Anterior cingulate cortex (tissue), 58 donors: ENCODE measurements at places on chromosomes 7 and 10.

GRCh38 chr10:2858452-2858851, 208.9 kb upstream of the PFKP start:
- DNase-seq = no peak

GRCh38 chr10:3528823-3529403, 256.1 kb downstream of the KLF6 start:
- no peak for DNase-seq

GRCh38 chr7:102434039-102434486, 688 bp downstream of the ORAI2 start:
- no peak for DNase-seq

GRCh38 chr10:32123021-32123420, 66.8 kb upstream of the KIF5B start:
- DNase-seq = no peak

GRCh38 chr7:142228537-142229104, 29.2 kb downstream of the PRSS58 start:
- no peak for DNase-seq

DNA sequence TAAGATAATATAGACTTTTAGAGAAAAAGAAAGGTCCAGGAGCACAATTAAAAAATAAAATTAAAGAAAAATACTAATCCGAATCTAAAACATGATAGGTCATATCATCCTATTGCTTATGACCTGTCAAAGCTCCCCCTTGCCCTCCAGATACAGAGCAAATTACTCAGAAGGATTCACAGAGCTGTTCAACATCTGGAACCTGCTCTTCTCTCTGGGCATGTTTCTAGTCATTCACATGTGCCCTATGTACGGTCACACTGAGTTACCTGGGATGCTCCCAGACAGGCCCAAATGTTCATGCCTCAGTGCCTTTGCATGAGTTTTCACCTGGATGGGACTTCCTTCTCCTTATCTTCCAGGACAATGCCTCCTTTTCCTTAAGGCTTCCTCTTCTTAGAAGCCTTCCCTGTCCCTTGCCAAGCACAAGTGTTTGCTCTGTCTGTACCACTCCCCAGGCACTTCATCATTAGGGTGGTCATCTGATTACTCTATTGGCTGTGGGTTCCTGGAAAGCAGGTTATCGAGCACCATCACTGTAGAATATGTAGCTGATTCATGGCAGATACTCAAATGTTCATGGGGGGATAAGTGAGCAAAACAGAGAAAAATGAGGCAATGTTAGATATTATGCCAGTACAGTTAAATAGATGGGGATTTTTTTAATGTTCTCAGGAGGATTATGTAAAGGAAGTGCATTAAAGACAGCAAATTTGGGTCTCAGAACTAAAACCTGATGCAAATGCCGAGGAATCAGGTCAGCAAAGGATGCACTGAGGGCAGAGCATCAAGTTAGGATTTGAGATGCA, 12.0 kb upstream of the AOAH start:
- no peak for DNase-seq

DNA sequence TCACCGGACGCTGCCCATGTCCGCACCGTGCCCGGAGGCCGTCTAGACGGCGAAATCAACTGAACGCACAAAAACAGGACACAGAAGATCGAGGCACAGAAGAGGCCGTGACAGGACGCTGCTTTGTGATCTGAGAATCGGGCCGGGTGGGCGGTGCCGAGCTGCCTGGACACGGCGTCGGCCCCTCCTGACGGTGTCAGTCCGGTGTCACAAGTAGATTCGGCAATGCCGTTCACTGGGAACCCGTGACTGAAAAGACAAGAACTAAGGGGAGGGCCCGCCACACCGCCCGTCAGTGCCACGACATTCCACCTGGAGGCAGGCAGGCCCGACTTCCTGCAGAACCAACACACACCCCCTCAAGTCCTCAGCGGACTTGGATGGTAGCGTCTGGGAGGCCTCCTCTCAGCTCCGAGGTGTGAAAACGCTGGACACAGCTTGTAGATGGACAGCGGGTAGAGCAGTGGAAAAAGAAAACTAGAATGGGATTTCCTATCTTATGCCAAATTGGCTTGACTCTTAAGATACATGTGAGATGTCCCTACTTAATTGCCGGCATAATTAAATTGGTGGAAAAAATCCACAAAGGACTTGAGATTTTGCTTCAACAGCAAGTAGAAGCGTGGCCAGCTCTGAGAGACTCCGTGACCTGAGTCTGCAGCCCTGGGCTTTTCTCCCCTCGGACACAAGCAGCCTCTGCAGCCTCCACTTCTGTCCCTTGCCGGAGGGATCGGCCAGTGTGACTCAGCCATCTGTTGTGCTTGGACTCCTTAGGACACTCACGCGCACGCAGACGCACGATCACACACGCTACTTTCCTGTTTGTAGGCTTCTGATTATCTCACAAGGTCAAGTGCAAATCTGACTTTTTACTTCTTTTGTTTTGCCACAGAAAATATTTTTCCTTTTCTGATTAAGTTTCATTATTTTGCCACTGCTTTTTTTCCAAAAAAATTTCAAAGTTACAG, 269.0 kb downstream of the DIP2C start:
- DNase-seq = no peak

GRCh38 chr10:93893646-93894515, at the start of gene SLC35G1:
TSS of gene SLC35G1 (plus strand) at chr10:93893978. CDS start at chr10:93894034, 56 bp downstream.
- peak; percentile 60 for DNase-seq

DNA sequence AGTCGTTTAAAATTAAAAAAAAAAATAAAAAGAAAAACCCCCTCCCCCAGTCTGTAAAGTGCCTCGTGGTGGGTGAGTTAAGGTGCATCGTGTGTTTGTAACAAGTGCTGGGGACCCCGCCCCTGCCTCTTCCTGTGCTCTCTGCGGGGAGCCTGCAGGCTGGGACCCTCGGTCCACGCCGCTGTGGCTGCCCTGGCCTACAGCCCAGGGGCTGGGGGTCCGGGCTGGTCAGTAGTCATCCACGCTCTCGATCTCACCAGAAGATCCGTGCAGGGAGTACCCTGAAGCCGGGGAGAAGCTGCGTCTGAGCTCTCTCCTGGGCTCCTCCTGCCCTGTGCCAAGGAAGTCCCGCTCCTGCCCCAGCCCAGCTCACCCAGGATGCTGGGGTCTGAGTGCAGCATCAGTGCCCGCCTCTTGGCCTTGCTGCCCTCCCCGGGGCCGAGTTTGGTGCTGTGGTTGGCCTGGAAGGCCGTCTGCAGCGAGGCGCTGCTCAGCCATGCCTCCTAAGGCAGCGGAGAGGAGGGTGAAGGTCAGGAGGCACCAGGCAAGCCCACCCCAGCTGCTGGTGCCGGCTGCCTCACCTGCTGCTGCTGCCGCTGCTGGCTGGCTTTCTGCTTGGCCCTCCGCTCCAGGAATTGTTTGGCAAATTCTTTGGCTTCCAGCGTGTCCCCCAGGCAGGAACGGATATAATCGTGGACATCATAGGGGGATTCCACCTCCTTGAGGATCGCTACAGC, 8.1 kb downstream of the GNB2 start:
- DNase-seq = no peak

- DNase-seq = no peak
Measured at GRCh38 chr7:98396768-98397167, 4.1 kb downstream of the BAIAP2L1 start.

GRCh38 chr10:90885176-90885575, 13.4 kb downstream of the RPP30 start:
- DNase-seq = no peak

- peak; percentile 73 for DNase-seq
Measured at GRCh38 chr10:104680467-104681401, 39.6 kb downstream of the SORCS3 start.

GRCh38 chr7:881441-882234, 5.3 kb downstream of the GET4 start:
- no peak for DNase-seq

- no peak for DNase-seq
Measured at GRCh38 chr7:36943591-36944435, 219.5 kb upstream of the AOAH start.
